ENCODE measurements at places on chromosomes 3 and 15.

- DNase-seq, result no peak
Observed at GRCh38 chr3:136792556-136793330, 26.2 kb upstream of the SLC35G2 start.

DNA sequence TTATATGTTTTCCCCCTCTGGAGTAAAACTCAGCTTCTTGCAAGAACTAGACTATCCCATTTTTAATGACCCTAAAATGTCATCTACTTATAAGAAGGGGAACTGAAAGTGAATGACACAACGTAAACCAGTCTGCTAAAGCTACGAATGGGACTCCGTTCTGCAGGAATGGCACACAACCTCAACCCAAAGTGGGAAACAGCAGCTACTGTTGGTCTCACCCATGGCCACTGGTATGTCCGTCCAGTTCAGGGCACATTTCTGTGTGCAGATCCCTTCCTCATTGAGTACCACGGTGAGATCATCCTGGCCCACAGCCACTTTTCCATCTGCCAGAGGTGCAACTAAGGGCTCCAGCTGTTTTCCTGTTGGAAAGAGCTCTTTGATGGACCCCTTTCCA is 23.8 kb downstream of the VPS39 start:
- no peak for DNase-seq

DNA sequence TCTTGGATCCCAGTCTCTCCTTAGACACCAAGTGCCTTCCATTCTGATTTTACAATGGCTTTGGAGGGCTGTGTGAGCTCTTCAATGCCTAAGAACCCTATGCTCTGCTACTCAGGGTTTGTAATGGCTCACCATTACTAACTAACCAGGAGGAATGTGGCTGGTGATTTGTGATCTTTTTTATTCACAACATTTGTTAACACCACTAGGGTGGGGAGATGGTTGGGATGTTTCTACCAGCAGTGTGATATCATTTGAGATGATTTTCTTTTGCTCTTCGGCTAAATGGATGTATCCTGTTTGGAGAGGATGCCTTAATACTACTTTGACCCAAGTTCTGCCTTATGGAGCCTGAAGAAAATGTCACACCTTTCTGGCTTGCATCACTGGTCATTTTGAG is 226.9 kb downstream of the MFSD1 start:
- no peak for DNase-seq

DNA sequence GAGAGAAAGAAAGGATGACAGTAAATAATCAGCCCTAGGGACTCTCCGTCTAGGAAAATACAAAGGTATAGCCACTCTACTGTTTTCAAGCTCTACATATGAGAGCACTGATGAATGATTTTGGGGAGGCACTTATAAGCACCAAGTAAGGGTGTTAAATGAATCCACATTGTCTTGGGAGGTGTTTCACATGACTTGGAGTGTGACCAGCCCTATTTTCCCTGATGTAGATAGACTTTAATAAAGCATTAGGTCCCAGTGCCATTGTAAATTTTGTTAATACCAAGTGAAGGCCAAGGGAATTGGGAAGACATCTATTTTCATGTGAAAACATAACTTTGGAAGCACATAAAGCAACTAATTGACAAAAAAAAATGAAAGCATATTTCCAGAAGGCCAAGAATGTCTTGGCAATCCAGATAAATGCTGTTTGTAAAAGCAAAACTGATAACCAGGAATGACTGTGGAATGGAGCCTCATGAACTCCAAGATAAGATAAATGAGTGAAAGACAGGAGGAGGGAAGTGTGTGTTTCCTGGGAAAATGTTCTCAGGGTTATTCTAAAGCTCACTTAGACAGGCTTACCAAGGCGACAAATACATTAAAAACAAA is 96.0 kb upstream of the MYZAP start:
- no peak for DNase-seq

GRCh38 chr3:110157221-110157620 is 819.9 kb upstream of the DPPA4 start:
- DNase-seq, result no peak

DNA sequence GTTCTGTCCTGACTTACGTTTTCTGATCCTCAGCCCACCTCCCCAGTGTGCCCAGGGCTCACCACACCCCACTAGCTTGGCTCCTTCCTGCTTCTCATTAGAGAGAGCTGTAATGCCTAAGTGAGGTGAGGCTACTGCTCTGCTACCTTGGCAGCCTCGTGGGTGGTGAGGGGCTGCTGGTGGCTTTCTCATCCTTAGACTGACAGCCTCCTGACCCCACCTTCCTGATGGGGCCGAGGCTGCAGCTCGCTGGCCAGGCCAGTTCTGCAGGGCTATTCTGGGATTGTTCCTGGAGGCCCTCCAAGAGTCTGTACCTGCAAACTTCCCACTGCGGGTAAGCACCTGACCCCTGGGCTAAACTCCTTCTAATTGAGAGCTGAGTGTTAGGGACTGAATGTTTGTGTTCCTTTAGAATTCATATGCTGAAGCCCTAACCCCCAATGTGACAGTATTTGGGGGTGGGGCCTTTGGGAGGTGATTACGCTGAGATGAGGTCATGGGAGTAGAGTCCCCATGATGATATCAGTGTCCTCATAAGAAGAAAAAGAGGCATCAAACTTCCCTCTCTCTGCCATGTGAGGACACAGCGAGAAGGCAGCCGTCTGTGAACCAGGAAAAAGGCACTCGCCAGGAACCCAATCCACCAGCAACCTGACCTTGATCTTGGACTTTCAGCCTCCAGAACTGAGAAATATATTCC is 38.1 kb upstream of the IQSEC1 start:
- DNase-seq, result no peak

DNA sequence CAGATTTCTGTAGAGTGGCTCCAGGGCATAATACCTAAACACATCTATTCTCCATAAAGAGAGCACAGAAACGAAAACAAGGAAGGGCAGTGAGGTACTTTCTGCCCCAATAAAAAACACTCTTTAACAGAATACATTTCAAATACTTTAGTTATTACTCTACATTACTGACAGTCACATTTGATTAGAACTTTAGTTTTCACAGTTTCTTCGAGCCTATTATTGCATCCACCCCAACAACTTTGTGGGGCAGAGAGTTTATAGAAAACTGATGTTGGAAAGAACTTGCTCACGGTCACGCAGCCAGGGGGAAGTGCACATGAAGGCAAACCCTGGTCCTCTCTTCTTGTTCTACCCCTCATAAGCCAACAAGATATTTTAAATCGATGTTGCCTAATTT is 9.0 kb downstream of the VPS39 start:
- DNase-seq, result no peak

DNA sequence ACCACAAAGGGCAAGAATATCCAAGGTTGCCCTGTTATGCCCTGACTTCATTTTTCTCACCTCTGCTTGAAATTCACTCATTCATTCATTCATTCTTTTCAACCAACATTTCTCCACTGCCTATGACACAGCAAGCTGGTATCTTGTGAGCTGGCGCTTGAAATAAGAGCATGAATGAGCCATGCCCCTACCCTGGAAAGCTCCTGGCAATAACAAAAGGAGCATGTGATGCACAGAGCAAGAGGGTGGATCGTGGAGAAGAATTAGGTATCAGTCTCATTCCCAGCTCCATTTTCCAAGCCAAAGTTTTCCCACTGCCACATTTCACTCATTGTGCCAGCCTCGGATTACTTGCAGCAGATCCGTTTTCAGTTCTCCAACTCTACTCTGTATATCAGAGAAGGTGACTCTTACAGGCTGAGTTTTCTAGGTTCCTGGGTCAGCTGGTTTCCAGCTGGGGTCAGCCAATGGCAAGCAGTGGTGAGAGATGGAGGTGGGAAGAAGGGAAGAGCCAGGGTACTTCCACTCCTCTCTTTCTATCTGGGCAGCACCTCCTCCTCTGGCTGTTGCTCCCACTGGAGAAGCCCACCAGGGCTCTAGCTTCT is 144.8 kb downstream of the SUCLG2 start:
- DNase-seq, result no peak

DNA sequence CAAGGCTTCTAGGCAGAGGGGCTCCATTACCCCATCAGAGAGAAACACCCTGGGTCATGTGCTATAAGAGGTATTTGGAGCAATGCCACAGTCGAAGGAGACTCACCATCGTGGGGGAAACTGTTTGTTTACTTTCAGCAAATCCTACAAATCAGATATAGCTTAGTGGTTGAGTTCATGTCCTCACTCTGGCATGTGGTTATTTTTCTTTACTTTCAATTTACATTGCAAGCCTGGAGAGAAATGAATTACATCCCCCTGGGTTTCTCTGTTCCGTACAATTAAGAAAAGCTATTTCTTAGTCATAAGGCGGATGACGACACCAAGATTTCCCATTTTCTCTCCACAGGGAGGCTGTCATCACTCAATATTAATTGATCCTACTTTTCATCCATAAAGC is 36.9 kb downstream of the RFTN1 start:
- DNase-seq, result no peak

- no peak for DNase-seq
Observed at GRCh38 chr15:41983221-41983620, 10.9 kb upstream of the EHD4 start.

GRCh38 chr3:131494706-131495105 is 8.1 kb downstream of the MRPL3 start:
- DNase-seq, result no peak

GRCh38 chr3:174430986-174431385 is 428.1 kb upstream of the NAALADL2 start:
- no peak for DNase-seq

DNA sequence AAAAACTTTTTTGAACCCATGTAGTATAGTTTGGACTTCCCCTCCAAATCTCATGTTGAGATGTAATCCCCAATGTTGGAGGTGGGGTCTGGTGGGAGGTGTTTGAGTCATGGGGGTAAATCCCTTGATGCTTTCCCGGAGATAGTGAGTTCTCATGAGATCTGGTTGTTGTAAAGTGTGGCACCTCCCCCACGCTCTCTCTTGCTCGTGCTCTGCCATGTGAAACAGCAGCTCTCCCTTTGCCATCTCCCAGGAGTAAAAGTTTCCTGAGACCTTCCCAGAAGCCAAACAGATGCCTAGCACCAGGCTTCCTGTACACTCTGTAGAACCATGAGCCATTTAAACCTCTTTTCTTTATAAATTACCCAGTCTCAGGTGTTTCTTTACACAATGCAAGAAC is 16.0 kb upstream of the RNU6-1 start:
- DNase-seq, result no peak

DNA sequence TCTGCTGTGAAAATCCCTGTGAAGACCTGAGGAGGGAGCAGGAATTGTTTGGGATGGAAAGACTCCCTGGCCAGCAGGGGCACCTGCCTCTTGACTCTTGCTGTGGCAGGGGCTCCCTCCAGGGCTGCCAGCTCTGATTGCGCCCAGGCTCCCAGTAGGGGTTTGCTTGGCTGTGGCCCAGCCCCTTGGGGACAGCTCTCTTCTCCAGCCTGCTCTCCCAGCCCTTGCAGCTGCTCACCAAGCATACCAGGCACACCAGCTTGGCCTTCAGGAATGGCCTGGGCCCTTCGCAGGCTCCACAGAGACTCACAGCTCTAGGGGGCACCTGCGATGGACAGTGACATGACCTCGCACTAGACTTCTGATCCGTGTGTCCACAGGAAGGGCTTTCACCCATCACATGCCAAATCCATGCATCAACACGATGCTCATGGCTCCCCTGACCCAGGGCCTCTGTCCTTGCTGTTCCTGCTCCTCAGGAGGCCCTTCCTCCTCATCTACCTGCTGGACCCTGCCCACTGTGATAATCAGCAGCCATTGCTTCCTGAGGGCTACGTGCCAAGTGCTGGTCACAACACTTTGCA is 61.8 kb downstream of the SCN5A start:
- no peak for DNase-seq

- no peak for DNase-seq
Observed at GRCh38 chr15:47332481-47332880, 384.8 kb upstream of the SEMA6D start.

GRCh38 chr15:68372291-68372811 is 59.6 kb downstream of the ITGA11 start:
- DNase-seq, result no peak

- DNase-seq, result no peak
Observed at GRCh38 chr15:84759018-84759417, 10.6 kb downstream of the ZNF592 start.

- no peak for DNase-seq
Observed at GRCh38 chr15:61075741-61076140, 153.4 kb downstream of the RORA start.

DNA sequence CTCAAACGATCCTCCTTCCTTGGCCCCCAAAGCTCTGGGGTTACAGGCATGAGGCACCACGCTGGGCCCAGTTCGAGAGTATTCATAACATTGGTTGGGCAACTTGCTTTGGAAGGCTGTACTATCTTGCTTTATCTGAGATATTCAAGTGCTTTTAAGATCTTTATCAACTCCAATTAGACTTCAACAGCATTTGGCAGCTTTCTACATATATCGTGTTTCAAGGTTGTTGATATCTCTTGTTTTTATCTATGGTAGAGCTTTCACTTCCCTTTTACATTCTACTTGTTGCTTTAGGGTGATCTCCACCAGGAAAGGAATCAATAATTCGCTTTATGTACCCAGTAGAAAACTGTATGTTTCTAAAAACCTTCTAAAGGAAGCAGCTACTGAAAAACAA is 395.3 kb downstream of the IL5RA start:
- DNase-seq, result no peak

GRCh38 chr3:24048843-24049242 is 103.8 kb downstream of the NR1D2 start:
- no peak for DNase-seq

DNA sequence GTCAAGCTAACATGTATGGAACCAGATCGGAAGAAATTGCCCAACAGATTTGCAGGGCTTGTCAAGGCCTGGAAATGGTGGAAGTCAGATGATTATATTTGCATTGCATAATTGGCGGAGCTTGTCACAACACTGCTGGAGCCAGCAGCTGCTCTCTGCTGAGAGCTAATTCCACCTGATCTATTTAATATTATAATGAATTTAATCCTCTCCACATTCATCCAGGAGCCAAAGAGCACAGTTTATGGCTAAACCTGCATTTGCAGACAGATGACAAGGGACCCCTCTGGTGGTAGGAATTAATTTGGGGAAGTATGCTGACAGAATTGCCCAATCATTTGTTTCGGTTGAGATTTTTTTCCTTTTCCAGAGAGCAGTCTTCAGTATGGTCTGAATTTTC is 730.2 kb downstream of the TUSC7 start:
- DNase-seq, result peak; percentile 92

DNA sequence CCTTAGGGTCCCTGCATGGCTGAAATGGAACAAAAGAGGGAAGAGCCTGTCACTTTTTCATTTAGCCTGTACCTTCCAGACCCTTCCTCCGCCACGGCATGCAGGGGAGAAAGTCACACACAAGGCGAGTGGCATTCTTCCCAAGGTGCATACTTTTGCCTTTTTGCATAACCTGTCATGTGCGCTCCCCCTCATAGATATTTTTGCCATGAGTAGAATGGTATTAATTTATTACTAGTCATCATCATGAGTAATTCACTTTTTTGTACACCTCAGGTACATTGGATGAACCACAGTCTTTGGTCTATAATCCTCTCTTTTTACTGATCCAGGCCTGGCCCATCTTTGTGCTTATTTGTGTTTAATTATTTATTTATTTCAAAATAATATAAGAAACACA is 8.9 kb upstream of the BUB1B start:
- no peak for DNase-seq

DNA sequence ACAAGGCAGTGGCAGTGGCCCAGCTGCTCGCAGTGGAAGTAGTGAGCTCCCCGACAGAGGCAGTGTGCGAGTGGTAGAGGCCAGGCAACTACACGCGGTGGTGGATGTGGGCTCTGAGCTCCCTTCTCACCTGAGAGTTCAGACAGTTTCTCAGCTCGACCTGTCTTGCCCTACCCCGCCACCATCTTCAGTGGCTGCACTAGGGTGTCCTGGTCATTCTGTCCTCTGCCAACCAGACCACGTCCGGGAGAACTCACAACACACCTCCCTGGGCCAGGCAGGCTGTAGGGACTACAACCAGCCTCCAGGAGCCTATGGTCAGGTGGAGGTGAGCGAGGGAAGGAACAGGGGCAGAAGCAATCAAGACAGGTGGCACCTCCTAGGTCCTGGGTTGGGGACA is 106.3 kb upstream of the SMAD3 start:
- no peak for DNase-seq
